ENCODE measurements at places on chromosomes 3 and 15.
A peak's percentile ranks its signal among the peaks of the same experiment; 100 is the strongest.

DNA sequence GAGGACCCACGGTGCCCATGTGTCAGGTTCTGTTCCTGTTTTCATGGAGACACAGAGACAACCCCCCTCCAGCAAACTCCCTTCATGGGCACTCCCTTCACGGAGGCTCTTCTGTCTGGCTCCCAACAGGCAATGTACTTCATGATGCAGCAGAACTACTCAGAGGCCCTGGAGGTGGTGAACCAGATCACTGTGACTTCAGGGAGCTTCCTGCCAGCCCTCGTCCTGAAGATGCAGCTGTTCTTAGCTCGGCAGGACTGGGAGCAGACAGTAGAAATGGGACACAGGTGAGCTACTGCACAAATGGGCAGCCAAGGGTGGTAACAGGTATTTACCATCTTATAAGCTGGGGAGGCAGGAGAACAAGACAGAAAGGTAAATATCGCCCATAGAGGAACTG is 7.0 kb downstream of the TTC21A start:
- DNase-seq, result no peak

DNA sequence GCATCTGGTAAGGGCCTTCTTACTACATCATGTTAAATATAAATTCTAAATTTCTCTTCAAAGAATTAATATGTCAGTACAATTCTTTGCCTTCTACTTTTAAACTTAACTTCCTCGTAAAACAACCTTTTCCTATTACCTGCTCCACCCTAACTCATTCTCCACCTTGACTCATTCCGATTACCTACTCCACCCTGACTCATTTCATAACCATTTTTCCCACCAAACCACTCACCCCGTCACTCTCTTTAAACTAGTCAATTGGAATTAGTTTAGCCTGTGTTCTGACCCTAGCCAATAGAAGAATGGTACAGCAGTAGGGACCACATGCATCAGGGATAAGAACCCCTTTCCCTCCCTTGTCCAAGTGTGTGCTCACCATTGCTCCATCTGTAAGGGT is 65.6 kb downstream of the PLSCR2 start:
- DNase-seq, result no peak

GRCh38 chr15:101191242-101191641 is 60.6 kb downstream of the CHSY1 start:
- DNase-seq, result no peak

DNA sequence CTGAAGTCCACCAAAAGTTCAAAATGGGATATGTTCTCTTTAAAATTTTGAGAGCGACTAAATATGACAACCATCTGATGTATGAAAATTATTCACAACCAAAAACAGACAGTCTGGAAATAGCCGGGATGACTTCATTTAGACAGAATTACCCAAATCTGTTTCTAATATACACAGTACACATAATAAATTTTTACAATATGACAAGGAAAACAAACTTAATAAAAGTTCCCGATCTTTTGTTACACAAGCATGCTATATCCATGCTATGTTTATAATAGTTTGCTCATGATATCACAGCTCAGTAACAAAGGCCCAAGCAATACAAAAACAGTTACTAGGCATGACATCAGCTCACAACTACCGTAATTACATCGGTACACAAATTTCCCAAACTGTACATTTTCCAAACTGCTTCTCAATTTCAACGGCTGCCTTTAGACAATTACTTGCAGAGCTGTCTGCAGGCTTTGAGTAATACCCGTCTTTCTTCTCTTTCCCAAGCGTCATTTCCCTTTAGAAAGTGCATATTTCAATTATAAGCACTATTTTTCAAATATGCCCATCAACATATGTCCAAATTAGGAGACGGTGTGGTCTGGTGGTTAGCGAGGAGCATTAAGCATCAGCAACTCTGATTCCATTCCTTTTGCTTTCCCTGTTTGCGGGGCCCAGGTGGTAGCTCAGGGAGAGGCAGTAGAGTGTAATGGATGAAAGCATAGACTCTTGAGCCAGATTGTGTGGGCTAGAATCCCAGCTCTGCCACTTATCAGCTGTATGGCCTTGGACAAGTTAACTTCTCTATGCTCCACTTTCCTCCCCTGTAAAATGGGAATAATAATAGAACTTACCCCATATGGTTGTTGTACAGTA is 481.2 kb downstream of the FOXP1 start:
- peak; percentile 19 for DNase-seq

Data from NCI-H1092 treated with DMSO at 0.1 percent for 48 hours (cell line).